ENCODE measurements at places on chromosomes 5 and 9.

- DNase-seq: no peak
Measured at GRCh38 chr5:39376293-39376714, 12.0 kb upstream of the C9 start.

GRCh38 chr9:35651956-35652828 lies 1.5 kb upstream of the SIT1 start:
- no peak for DNase-seq

GRCh38 chr9:120873512-120873911 lies 3.5 kb downstream of the PHF19 start:
- no peak for DNase-seq

GRCh38 chr5:135242866-135243555 lies 156.0 kb downstream of the MACROH2A1 start:
- DNase-seq: no peak

GRCh38 chr5:157204765-157205164 lies 24.1 kb downstream of the ITK start:
- no peak for DNase-seq

Measured in BJ (cell line).